Kidney (tissue), 22 donors: ENCODE measurements at places on chromosomes 2 and 18.

DNA sequence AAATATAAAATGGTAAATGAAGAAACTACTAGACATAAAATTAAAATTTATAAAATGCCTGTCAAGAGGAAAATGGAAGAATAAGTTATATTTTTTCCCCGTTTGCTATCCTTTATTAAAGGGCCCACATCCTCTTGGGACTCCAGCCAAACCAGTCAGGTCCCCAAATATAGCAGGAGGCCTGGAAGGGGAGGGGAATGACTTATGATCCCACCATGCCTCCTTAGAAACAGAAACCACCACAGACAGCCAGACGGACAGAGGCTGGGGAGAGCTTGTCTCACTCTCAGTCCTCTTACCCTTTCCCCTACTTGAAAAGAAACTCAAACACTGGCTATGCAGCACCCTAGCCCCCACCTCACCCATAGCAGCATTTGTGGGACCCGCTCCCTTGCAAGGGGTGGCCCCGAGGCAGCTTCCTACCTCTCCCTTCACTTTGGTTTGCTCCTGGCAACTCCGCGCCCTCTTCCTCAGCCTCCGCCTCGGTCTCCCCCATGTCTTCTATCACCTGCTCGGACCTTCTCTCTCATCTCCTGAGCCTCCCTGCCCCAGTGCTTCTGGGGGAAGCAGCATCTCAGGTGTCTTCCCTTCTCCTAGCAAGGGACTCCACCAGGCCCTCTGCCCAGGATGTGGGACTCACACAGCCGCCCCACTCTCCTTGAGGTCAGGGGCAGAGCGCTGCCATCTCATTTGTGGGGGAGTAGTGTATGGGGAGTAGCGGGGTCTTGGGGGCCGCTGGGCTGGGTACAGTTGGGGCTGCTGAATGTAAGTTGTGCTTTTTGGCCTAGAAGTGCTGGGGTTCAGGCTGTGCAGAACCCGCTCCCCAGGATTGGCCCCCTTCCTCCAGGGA lies 37.4 kb upstream of the ANKRD62 start:
- no peak for DNase-seq

GRCh38 chr2:41119489-41119888 lies 667.6 kb upstream of the SLC8A1 start:
- no peak for DNase-seq

DNA sequence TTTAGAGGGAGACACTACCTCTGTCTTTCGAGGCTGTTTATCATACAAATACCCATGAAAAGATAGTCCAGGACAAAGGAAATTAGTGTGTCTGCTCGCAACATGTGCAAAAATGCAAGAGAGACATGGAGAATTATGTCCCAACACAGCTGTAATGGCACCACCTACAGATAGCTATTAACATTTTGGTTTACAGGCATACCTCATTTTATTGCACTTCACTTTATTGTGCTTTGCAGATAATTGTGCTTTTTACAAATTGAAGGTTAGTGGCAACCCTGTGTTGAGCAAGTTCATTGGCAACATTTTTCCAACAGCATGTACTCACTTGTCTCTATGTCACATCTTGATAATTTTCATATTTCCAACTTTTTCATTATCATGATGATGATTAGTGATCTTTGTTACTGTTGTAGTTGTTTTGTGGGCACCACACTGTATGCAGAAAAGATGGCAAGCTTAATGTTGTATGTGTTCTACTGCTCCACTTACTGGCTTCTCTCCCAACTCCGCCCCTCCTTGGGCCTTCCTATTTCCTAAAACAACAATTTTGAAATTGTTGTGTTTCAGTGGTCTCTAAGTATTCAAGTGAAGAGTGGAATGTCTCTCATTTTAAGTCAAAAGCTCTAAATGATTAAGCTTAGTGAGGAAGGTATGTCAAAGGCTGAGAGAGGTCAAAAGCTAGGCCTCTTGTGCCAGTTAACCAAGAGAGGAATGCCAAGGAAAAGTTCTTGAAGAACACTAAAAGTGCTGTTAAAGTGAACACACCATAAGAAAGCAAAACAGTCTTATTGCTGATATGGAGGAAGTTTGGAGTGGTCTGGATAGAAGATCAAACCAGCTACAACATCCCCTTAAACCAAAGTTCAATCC lies 52.0 kb downstream of the ANKRD12 start:
- no peak for DNase-seq

- no peak for DNase-seq
Measured at GRCh38 chr2:141316606-141317005, 814.2 kb downstream of the LRP1B start.

DNA sequence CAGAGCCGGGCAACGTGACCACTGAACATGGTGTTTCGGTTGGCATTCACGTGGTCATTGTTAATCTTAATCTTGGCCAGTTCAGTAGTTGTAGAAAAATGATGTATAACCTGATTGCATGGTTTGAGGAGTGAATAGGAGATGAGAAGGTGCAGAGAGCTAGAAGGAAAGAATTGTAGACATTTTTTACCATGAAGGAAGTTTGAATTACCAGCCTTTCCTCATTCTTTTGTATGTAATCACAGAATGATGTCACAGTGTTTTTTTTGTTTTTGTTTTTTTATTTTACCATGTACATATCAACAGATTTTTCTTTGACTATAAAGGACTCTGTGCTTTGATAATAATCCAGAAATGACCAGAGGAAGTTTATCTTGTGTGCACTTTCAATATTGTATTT lies 126.3 kb downstream of the LTBP1 start:
- DNase-seq, result no peak

DNA sequence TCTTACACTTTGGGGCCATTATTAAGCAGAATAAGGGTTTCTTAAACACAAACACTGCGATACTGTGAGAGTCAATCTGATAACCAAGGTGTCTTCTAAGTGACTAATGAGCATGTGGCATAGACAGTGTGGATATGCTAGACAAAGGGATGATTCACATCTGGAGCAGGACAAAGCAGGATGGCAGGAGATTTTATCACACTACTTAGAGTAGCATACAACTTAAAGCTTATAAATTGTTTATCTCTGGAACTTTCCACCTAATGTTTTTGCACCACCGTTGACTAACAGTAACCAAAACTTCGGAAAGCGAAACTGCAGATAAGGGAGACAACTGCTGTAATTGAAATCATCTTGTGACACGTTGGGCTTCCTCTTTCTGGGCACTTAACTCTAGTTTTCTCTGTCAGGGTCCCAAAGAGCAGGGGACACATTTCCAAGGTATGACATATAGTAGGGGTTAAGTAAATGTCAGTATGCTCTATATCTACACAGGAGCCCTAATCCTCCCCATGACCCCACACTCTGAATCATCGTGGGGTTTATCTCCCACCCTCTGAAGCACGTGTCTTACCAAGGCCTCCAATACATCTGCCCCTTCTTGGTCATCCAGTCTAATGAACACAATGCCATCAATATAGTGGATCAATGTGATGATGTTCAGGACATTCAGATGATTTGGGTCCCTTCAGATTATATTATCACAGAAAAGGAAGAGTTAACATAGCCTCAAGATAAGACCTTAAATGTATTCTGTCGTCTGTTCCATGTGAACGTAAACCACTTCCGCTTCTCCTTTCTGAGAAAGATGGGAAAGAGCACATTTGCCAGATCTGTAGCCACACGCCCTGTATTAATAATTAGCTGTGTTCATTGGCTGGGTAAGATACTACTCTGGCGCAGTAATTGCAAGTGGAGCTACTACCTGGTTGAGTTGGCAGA lies 78.7 kb downstream of the FTCDNL1 start:
- no peak for DNase-seq

- no peak for DNase-seq
Measured at GRCh38 chr2:145547620-145548019, 1027.7 kb upstream of the ZEB2 start.

DNA sequence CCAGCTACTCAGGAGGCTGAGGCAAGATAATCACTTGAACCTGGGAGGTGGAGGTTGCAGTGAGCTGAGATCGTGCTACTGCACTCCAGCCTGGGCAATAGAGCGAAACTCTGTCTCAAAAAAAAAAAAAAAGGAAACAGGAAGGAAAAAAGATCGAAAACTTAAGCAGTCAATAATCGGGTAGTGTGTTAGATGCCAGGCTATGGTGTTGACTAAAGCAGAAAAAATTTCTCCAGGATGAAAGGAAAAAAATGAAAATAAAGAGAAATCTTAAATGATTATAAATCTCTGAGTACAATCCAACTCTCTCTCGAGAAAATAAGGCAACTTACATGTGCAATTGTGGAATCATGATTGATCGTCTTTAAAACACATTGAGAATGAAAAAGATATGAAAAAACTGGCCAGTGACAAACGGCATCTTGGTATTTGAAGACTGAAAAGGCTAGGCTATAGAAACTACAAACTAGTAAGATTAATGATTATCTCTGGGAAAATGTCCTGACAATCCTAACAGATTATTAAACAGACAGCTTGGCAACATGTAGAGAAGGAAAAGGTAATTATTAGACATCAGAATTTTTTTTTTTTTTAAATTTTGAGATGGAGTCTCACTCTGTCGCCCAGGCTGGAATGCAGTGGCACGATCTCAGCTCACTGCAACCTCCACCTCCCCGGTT lies 16.3 kb upstream of the EPHA4 start:
- DNase-seq, result no peak
